MM.1S (cell line): ENCODE measurements at places on chromosomes 3 and 15.

- H3K27ac ChIP-seq = no peak overlapping the region
- H3K27me3 ChIP-seq = no peaks in the 10 kb centered on the region
- no peak for DNase-seq
- H3K4me3 ChIP-seq = no peak overlapping the region
- peaks cover 12% of the 10 kb centered on the region for H3K4me1 ChIP-seq
- no peaks in the 10 kb centered on the region for H3K36me3 ChIP-seq
Observed at GRCh38 chr3:182936239-182936917, 44.0 kb downstream of the DCUN1D1 start.

GRCh38 chr15:77030928-77031375 lies 36.0 kb downstream of the PSTPIP1 start:
- no peaks in the 10 kb centered on the region for H3K36me3 ChIP-seq
- no peaks in the 10 kb centered on the region for H3K27me3 ChIP-seq

- no peak overlapping the region for H3K4me3 ChIP-seq
- no peak overlapping the region for H3K27ac ChIP-seq
- DNase-seq = no peak
- H3K4me1 ChIP-seq = peaks cover 29% of the 10 kb centered on the region
- H3K36me3 ChIP-seq = no peaks in the 10 kb centered on the region
Observed at GRCh38 chr15:92104072-92104471, 250.6 kb downstream of the SLCO3A1 start.

- no peaks in the 10 kb centered on the region for H3K4me1 ChIP-seq
- no peaks in the 10 kb centered on the region for H3K27me3 ChIP-seq
- H3K4me3 ChIP-seq = no peak overlapping the region
- no peak overlapping the region for H3K27ac ChIP-seq
Observed at GRCh38 chr15:56869573-56869972, 48.9 kb upstream of the TCF12 start.

- DNase-seq = no peak
- H3K36me3 ChIP-seq = no peaks in the 10 kb centered on the region
- H3K4me1 ChIP-seq = no peaks in the 10 kb centered on the region
- H3K4me3 ChIP-seq = no peak overlapping the region
- no peak overlapping the region for H3K27ac ChIP-seq
Observed at GRCh38 chr3:54432975-54433374, 310.6 kb downstream of the CACNA2D3 start.

DNA sequence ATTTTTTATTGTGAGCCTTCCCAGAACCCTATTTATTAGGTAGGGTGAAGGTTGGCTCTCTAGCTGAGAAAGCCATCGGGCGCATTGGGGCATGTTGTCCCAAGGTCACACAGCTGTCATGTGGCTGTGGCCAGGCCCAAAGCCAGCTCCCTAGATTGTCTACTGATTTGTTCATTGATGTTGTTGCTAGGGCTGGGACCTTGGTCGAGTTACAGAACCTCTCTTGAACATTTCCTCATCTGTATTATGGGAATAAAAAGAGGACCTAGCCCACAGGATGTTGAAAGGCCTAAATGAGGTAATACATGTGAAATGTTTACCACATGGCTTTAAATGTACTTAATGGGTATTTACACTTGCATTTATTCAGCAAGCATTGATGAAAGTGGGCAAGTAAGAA lies 252.5 kb downstream of the SUCLG2 start:
- no peaks in the 10 kb centered on the region for H3K27me3 ChIP-seq
- H3K36me3 ChIP-seq = no peaks in the 10 kb centered on the region
- no peak overlapping the region for H3K27ac ChIP-seq
- DNase-seq = no peak
- H3K4me3 ChIP-seq = no peak overlapping the region

DNA sequence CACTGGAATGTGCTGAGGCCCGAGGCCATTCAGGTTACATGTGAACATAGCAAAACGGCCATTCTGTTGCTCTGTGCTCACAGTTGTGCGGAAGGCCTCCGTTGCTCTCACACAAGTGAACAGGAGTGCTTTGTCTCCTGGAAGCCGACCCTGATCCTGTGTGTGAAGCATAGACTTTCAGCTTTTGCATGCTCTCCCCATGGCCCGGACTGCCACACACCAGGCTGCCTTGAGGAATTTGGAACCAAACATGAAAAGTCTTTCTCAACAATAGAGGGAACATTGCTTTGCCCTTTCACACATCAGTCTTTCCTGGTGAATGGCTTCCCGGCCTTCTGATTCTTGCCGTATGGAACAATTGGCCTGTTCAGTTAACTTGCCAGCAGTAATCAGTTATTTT lies 154.8 kb upstream of the LRIG1 start:
- no peaks in the 10 kb centered on the region for H3K36me3 ChIP-seq
- no peaks in the 10 kb centered on the region for H3K27me3 ChIP-seq
- H3K4me1 ChIP-seq = no peaks in the 10 kb centered on the region
- no peak overlapping the region for H3K4me3 ChIP-seq

- no peaks in the 10 kb centered on the region for H3K4me1 ChIP-seq
- peak; percentile 56 for DNase-seq
- H3K4me3 ChIP-seq = no peak overlapping the region
- H3K27ac ChIP-seq = no peak overlapping the region
Observed at GRCh38 chr3:32510075-32510724, 7.5 kb upstream of the CMTM6 start.

DNA sequence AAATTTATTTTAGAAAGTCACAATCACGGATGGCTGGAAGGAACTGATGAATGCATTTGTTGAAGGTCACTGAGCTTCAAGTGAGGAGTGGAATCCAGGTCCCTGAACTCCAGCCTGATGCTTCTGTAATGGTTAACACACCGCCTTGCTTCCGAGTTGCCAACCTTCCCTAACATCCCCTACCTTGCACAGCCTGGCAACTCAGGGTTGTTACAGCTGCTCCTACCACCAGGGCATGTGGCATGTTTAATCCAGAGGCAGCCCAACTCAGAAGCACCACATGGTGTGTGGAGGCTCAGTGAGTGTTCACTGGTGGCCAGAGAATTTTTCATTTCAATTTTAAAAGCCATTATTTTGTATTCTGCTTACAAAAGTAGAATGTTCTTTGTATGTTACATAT lies 4.9 kb downstream of the TM2D3 start:
- no peak overlapping the region for H3K27ac ChIP-seq
- peaks cover 17% of the 10 kb centered on the region; the same call in 1 of the 2 replicates for H3K36me3 ChIP-seq
- no peak overlapping the region for H3K4me3 ChIP-seq
- no peaks in the 10 kb centered on the region for H3K27me3 ChIP-seq

DNA sequence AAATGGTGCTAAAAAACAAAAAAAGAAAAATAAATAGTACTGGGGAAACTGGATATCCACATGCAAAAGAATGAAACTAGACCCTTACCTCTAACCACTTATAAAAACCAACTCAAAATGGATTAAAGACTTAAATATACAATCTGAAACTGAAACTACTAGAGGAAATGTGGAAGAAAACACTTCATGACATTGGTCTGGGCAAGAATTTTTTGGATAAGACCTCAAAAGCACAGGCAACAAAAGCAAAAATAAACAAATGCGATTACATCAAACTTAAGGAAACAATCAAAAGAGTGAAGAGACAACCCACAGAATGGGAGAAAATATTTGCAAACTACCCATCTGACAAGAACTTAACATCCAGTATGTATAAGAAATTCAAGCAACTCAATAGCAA lies 6.4 kb downstream of the IFT57 start:
- 0 out of 2 replicates have a peak, but pooled peaks cover 4% of the 10 kb centered on the region for H3K4me1 ChIP-seq
- H3K27me3 ChIP-seq = no peaks in the 10 kb centered on the region
- H3K27ac ChIP-seq = no peak overlapping the region

- H3K36me3 ChIP-seq = no peaks in the 10 kb centered on the region
- DNase-seq = peak; percentile 90
- H3K4me1 ChIP-seq = peaks cover 24% of the 10 kb centered on the region
- peaks cover 17% of the 10 kb centered on the region for H3K27me3 ChIP-seq
- H3K4me3 ChIP-seq = peak overlapping the region; percentile 28
Observed at GRCh38 chr3:101936419-101937356, 87.4 kb downstream of the NFKBIZ start.
